ENCODE measurements at places on chromosomes 13 and 19.

- peak; percentile 9 for DNase-seq
Observed at GRCh38 chr13:77016888-77017623, 9.9 kb downstream of the FBXL3 start.

DNA sequence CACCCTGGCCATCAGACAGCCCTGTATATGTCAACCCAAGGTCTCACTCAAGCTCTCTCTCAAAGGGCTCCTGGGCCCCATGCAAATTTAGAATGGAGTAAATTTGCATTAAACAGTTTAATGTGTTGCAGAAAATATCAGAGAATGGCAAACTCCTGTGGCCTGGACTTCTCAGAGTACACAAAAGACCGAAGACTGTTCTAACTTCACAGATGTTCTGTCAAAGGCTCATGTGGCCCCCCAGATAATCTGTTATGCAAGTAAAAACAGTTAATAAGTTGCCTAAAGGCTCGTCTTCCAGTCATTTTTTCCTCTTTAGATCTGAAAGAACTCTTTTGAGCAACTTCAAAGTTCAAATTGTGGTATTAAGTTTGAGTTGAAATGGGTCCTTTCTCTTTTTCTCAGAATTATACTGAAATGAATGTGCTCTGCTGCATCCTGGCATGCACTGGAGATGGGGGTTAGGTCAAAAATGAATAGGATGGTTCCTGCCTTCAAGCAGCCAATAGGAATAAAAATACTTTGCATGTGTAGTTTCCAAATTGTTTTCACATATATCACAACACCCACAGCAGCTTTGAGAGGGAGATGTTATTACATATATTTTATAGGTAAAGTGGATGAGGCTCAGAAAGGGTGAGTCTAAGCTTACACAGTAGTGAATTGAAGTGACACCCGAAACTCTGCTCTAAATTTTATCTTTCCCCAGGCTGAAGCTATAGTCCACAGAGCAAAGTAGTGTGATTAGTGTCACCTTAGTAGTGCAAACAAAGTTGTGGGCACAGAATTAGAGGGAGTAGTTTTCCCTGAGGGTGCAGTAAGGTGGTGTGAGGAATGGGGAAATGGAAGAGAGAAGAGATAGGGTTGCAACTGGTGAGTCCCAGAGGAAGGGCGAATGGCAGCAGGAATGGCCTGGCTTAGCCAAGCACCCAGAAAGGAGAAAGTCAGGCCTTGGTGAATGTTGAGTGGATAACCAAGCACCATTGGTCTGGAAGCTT is 205.0 kb upstream of the RFC3 start:
- DNase-seq = no peak

DNA sequence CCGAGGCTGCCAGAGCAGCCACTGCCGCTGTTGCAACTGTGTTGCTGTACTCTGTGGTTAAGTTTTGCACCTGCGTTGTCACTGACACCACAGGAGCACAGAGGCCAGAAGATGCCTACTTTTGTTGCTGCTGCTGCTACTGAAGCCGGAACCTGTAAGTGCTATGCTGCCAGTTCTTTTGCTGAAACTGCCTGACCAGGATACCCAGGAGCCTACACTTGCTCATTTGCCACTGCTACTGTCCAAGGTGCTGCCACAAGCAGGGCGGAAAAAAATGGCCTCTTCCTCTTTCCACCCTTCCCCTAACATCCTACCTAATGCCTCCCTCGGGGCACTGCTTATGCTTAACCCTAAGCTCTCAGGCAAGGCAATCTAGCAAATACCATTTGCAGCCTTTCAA is 29.0 kb upstream of the NBEA start:
- DNase-seq = peak; percentile 56

GRCh38 chr13:42968906-42969305 is 23.1 kb downstream of the EPSTI1 start:
- DNase-seq = peak; percentile 82

DNA sequence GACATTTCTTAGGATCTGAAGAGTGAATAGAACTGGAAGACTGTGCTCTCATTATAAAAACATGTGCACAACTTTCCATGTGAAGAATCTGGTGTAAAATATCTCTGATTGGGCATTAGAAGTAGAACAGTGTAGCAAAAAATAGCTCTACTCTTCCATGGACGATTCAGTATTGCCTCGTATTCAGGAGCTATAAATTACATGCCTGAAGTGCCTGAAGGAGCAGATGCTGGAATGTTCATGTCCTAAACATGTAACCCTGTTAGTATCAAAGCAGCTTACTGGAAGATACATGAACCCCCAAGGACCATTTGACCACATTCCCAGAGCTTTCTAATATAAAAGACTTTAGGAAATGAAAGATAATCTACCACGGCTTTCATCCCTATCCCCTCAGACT is 528.9 kb downstream of the DACH1 start:
- no peak for DNase-seq

- DNase-seq = no peak
Observed at GRCh38 chr13:25371875-25372283, at the start of gene ATP8A2. TSS of gene ATP8A2 (plus strand) at chr13:25371974. CDS start at chr13:25372213, 239 bp downstream.

DNA sequence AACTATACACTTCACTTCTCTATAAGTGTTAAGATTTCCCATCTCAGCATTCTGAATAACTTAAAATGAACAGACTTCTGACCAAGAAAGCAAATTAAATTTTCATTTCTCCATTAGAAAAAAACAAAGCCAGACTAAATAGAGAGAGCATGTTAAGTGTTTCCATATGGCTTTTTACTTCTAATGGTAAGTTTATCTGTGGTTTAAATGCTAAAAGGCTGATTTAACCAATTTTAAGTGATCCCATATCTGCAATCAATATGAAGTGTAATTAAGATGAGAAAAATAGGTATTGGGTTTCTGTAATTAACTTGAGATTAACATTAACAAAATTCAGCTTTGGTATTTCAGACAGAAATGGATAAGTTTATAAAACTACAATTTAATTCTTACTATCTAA is 107.8 kb downstream of the ELF1 start:
- DNase-seq = no peak

GRCh38 chr19:751501-752341 is 809 bp downstream of the MISP start:
- DNase-seq = peak; percentile 71

DNA sequence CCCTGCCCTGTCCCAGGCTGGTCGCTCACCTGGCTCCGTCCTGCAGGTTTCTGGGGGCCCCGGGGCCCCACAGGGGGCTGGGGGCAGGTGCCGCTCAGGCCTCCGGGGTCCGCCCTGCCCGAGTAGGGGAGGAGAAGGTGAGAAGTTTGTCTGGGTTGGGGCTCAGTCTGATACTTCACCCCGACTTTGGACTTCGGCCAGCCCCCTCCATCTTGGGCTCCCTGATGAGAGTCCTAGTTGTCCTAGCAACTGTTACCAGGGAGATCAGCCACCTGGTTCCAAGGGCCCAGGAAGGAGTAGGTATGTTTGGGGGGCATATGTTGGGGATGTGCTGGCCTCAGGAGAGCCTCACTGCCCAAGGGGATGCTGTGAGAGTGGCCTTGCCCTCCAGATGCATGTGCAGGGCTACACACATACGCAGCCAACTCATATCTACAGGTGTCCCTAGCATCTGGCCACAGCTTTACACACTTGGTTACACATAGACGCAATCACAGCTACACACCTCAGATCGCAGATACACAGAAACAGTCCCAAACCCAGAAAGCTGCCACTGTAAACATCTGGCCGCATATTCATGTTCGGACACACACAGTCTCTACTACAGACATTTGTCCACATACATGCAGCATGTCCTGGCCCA is 3.4 kb downstream of the NUMBL start:
- no peak for DNase-seq

GRCh38 chr19:53906211-53907192 is 2.6 kb upstream of the CACNG7 start:
- peak; percentile 66 for DNase-seq

DNA sequence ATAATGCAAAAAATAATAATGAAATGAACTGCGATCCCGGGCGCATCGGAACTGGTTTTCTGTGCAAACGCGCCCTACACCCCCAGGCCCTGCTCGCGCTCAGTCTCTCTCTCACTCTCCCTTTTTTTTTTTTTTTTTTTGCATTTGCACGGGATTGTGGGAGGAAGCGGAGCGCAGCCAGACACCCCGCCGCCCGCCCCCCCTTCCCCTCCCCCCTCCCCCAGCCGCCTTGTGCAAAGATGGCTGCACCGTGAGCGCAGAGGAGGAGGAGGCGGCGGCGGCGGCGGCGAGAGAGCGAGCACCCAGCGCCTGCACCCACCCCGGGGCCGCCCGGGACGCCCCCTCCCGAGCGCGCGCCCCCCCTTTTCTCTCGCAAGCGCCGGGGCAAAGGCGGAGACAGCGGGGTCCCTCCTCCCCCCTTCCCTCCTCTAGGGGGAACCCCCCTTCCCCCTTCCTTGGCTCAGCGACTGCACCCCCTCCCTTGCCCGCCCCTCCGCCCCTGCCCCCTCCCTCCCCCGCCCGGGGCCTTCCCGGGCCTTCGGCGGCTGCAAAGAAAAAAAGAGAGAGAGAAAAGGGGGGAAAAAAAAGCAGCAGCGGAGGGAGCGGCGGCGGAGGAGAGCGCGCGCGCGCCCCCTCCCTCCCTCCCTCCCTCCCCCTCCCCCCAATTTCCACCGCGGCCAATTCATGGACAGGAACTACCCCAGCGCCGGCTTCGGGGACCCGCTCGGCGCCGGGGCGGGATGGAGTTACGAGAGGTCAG is at the start of gene PRR12:
PRR12 (plus strand) TSS at position 212 of the 760 bp plus-strand sequence; CDS start at position 685, 473 bp downstream.
- peak; percentile 78 for DNase-seq

DNA sequence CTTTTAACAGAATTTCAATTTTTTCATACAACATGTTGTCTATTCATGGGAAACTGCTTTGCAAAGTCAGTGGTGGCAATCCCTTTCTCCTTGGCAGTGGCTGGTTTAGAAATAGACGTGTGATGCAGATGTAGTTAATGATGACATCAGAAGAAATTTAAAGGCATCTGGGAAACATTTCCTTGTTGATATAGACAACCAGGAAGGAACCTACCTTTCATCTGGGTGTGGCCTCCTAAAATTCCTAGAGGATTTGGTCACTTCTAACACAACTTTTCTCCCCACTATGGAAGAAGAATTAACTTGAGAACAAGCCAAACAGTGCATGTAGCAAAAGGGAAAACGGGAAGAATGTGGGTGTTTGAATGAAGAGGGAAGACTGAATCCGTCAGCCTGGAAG is 102.8 kb downstream of the EFNB2 start:
- DNase-seq = no peak

DNA sequence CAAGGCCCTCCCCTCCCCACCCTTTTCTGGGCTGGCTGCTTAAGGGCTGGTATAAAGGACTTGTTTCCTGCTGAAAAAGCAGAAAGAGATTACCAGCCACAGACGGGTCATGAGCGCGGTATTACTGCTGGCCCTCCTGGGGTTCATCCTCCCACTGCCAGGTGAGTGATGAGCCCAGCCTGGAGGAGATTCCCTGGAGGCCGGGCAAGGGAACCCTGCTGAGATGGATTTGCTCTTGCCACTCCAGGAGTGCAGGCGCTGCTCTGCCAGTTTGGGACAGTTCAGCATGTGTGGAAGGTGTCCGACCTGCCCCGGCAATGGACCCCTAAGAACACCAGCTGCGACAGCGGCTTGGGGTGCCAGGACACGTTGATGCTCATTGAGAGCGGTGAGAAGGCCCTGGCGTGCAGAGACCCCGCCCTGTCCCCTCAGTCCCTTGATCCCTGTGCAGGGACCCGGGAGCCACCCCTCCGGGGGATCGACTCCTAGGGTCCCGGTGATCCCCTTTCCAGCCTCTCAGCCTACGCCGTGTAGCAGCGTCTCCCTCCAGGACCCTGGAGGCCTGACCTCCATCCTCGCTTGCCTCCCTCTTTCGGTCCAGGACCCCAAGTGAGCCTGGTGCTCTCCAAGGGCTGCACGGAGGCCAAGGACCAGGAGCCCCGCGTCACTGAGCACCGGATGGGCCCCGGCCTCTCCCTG is at the start of gene CD177:
CD177 (plus strand) TSS at position 81 of the 699 bp plus-strand sequence; CDS start at position 110, 29 bp downstream.
- no peak for DNase-seq

GRCh38 chr13:27966641-27967202 is 2.4 kb downstream of the CDX2 start:
- DNase-seq = no peak

GRCh38 chr13:43243711-43244110 is 220.3 kb downstream of the DNAJC15 start:
- no peak for DNase-seq

- DNase-seq = no peak
Observed at GRCh38 chr19:46626446-46626845, 1.6 kb upstream of the PTGIR start.

DNA sequence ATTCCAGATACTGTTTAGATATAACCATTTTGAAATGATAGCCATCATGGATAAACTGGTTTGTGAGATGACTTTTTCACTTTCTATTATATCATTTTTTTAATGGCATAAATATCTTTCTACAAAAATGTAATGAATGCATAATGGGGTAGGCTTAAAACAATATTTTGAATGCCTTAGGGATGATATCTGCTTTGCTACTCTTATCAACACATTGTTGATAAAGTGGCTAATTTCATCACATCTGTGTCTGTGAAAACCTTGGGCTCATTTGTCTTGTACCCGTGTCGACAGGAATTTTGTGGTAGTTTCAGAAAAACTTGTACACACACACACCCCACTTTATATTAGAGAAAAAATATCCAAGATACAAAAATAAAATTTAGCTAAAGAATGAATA is 44.1 kb downstream of the SLITRK6 start:
- no peak for DNase-seq

DNA sequence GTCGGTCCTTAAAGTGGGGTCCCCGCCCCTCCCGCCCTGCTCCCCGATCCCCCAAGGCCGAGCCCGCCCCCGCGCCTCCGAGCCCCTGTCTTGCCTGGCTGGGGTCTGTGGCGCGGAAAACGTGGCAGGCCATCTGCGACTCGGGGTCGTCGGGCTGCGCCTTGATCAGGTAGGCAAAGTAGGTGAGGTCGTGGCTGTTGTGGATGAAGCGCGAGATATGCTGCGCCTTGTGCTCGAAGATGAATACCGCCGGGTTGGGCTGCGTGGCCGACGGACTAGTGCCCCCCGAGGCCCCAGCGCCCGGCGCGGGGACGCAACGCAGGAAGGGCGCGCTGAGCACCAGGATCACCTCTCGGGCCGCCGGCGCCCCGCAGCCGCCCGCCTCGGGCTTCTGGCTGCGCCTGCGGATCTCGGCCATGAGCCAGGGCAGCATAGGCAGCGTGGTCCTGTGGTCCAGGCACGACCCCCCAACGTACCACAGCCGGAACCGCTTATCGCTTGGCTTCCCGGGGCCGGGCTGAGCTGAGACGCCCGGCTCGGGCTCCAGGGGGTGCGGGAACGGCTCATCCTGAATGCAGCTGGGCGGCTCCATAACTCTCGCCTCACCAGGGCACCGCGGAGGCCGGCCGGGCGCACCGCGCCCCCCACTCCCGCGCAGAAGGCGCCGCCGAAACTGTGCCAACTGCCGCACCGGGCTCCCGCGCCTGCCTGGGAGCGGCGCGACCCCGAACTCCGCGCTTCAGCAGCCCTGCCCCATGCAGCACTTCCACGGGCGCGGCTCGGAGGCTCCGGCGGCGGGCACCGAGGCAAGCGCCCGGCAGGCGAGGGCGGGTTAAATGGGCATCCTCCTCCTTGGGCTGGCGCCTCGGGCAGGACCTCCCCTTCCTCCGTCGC is 546 bp downstream of the TBC1D4 start:
- no peak for DNase-seq

GRCh38 chr19:17074634-17075034 is 618 bp downstream of the HAUS8 start:
- no peak for DNase-seq

DNA sequence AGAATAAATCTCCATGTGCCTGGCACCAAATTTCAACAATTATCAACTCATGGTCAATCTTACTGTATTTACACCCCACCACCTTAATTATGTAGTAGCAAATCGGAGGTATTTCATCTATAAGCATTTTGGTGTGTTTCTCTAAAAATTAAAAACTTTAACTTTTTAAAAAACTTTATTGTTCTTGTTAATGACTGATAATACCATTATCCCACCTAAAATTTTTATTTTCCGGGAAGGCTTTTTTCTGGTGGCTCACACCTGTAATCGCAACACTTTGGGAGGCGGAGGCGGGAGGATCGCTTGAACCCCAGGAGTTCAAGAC is 453 bp upstream of the PDCD2L start:
- no peak for DNase-seq
